ENCODE measurements at places on chromosomes 4 and X.

GRCh38 chrX:261919-262352, 19.2 kb upstream of the PLCXD1 start:
- no peak for DNase-seq

DNA sequence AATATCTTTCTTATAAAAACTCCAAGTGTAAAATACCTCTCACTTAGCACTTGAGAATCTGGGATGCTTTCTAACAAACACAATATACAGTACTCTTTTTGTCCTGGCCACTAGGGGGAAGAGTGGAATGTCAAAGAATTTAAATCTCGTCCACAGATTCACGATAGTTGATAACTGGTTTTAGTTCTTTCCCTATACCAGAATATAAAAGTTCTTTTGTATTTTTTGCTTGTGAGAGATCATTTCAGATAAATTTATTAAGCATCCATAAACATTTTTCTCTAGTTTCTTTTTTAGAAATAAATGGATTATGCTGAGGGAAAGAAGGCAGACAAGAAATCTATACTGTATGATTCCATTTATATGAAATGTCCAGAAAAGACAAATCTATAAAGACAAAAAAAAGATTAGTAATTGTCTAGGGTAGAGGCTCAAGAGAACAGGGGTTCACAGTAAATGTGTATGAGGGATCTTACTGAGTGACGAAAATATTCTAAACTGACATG, 50.4 kb downstream of the MGARP start:
- DNase-seq: peak; percentile 64

- DNase-seq: no peak
Observed at GRCh38 chr4:48503233-48504025, 13.4 kb downstream of the ZAR1 start.

DNA sequence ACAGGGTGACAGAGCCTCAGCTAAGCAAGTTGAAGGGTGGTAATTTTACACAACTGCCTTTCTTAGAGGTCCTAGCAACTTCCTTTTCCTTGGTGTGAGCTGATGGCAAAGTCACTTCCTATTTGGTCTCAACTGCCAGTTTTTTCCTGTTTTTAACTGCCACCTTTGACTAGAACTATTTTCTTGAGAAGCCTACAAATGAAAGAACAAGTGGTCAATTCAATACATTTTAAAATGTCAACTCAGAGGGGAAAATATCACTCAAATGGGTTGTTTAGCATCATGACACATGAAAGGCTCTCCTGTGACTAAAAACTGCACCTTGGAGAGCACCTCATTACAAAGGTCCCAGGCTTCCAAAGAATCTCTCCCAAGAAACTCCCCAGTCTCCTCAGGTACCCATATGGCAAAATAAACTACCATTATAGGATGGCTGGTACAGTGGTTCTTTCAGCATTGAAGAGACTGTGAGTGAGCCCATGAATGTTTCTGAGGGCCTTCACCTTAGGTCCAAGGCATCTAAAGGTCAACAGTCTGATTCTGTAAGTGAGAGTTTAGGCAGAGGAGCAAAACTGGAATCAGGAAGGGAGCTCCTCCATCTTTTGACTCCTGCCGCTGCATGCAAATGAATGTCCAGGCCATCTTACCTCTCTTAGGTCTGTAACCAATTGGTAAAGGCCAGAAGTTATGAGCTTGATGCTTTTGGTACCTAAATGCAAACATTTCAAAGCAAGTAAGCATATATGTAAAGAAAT, 5.5 kb upstream of the STK26 start:
- no peak for DNase-seq

DNA sequence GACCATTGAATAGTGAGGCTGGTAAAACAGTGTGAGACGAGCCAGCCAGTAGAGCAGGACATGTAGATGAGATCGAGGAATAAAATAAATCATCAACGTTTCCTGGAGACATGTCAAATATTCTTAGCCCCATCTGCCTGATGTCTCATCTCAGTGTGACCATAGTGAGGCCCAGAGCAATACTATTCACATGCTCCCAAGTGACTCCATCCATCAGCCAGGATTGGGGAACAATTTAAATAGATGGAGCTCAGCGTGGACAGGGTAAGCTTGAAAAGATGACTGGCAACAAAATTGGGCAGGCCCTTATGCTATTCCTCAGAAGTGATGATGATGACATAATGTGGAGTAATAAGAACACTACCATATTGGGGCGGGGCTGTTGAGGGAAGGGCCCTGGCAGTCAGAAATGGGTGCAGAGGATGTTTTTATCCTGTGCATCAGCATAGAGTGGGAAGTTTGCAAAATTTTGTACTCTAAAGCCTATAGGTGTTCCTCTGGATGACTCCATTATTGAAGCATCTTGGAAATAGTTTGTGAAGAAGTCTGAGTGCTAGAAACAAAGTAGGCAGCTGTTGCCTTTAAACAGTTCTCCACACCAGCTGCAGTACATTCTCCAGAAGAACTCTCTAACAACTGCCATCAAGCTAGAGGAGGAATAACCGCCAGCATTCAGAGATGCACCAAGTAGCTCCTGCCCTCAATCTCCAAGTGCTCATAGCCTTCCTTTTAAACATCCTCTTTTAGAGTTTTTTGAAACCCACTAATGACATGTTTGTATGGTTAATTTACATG, 333.0 kb downstream of the DCHS2 start:
- DNase-seq: no peak

DNA sequence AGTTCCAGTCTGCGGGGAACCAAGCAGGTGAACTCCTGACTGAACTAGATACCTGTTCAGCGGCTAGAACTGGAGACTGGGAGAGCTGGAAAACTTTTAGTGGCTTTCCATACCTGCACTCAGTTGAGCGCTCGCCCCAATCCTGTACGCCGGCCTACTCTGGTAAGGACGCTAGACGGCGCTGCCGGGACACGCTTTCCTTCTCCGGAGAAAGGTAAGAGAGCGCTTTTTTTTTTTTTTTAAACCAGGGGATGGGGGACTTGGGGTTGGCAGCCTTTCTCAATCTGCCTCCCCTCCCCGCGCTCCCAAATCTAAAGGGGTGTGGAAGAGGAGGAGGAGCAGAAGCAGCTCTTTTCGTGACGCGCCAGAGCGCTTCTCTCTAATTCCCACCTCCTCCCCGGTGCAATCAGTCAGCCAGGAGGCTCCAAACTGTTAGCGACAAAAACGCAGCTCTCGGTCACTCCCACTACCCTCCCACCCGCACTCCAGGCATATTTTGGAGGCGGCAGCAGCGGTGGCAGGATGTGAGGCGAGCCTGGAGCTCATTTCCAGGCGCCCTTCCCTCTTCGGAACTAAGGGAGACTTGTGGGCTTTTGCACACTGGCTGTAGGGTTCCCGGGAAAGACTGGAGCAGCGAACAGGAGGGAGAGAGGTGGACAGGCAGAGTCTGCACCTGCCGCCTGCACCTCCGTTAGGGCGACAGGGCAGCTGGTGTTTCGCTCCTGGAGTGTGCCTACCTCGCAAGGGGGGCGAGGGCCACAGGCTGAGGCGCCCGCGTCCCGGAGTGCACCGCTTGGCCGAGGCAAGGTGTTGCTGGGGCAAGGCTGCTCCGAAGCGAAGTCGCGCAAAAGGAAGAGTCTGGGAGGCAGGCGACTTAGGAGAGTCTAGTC, at the start of gene IL1RAPL2:
TSS of gene IL1RAPL2 (plus strand) at position 409 of the 890 bp plus-strand sequence.
- DNase-seq: no peak

GRCh38 chrX:144801786-144802185, 445.5 kb upstream of the SPANXN1 start:
- no peak for DNase-seq

DNA sequence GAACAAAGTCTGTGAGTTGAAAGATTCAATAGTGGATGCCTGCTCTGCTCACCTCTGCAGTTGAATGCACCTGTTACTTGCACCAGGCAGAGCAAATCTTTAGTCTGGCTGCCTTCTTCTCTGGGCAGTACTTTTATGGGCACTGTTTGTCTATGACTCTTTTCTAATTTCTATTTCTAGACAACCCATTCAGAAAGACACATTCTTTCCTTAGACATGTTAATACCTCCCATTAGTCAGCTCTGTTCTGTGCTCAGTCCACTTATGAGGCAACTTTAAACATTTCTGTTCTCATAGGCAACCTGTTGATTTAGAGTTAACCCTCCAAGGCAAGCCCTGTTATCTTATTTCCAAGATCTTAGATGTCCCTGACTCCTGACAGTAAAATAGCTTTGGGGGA, 108.9 kb downstream of the SYNPO2 start:
- no peak for DNase-seq

- DNase-seq: no peak
Observed at GRCh38 chr4:119238068-119238722, 25.7 kb downstream of the USP53 start.

GRCh38 chrX:39630344-39630743, 467.4 kb downstream of the BCOR start:
- DNase-seq: no peak

DNA sequence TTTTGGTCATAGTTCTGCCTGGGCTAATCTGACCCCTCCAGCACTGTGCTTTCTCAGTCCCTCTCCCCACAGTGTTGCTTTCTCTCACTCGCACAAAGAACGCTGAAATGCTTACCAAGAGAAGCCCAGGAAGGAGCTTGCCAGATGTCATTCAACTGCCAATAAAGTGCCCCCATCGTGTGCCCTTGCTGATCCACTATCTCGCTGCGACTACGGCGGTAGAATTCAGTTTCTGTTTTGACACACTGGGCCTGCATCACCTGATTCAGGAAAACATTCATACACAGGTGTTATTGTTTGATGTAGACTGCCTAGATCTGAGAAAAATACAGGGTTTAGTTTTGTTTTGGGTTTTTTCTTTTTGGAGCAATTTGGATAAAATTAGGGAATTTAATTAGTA, 121.2 kb downstream of the MANBA start:
- peak; percentile 20 for DNase-seq

DNA sequence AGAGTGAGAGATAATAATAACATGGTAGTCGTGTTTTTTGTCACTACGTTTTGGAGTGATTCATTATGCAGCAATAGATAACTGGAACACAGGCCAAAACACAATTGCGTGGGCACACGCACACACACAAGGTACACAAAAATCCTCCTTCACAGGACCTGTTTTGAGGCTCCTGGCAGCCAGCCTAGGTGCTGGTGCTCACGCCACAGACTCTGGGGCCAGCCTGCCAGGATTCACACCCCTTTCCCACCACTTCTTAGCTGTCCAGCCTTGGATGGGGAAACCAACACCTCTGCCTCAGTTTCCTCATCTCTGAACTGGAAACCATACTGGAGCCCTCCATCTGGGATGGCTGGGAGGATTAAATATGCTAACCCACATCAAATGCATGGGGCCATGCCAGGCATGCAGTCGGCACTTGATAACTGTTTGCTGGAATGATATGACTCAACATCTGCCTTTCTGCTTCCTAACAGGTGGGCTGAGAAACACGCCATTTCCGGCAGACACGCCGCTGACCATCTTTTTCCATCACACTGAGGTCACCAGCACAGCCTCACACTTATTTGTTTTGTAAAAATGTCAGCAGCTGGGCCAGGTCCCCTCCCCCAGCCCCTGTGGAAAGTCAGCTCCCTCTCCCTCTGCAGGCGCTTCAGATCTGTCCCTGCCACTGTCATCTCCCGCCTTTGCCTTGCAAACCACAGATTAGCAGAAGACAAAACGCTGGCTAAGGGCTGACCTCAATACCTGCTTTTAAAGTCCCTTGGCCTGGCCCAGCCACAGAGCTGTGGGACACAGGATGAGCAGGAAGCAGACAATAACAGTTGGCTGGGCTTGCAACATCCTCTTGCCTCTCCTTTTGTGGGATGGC, 237.5 kb downstream of the BCOR start:
- DNase-seq: peak; percentile 79

DNA sequence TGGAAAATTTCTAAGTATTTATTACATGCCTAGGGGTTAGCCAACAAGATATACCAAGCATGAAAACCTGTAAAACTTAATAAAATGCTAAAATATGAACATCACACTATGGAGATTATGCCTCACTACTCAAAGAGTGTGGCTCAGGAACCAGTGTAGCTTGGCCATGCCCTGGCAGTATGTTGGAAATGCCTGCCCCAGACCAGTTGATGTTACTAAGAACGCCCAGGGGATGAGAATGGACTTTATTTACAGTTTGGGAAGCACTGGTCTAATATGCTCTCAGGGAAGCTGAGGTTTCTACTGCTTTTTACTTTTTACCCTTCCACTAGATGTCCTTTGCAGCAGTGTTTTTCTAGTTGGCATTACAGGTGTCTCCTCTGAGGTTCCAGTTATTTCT, 23.7 kb upstream of the TXLNG start:
- no peak for DNase-seq

DNA sequence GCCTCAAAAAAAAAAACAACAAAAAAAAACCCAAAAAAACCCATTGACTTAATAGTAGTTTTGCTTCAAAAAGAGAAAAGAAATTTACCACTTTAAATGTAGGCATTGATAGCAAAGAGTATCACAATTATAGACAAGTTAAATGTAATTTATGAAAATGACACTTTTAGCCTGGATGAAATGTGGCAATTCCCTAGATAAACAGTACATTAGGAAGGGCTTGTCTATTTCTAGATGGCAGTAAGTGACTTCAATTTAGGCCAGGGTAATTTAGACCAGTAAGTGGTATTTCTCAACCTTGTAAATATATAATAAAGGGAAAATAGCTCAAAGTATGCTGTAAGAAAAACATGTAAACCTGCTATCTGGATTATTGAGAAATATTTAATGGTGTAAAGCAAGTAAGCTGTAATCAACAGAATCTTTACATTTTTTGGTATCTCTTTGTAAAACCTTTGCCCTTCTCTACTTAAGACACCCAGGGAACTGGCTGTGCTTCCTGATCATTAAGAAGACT, 103.7 kb upstream of the RAPGEF2 start:
- DNase-seq: no peak
